ENCODE measurements at places on chromosomes 3 and 15.

GRCh38 chr3:177478170-177478867, 281.0 kb upstream of the TBL1XR1 start:
- DNase-seq, result no peak

DNA sequence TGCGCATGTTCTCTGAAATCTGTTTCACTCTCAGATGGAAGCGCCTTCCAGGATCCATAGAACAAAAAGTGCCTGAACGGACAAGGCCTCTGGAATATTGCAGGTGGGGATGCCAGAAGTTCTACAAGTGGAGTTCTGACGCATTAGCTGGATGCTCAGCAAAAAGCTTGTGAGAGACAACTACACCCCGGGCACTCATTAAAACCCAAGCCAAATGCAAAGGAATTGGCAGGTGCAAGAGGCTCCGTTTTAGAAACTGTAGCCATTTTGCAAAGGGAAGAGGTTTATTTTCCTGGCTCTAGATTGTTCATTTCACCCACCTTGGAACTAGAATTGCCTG, 35.2 kb upstream of the SLC24A5 start:
- DNase-seq, result no peak

DNA sequence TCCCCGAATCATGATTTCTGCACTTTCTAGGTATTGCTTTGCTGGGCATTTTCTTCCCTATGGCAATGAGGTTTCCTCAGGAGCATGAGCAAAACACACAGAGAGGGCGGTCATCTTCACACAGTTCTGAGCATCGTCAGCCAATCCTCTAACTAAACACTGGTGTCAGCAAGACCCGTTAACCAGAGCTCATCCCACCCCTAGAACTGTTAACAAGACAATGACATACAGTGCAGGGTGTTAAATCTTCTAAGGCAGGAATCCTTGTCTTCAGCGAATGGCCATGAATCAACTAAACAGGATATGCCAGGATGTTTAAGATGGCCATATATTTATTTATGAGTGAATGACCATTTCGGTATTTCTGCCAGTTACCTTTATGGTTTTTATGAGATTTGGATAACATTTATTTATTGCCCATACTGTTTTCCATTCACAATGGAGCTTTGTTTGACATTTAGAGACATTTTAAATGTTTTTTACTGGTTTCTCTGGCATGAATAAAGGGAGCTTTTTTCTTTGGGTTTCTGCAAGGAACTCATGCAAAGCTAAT, 411.5 kb upstream of the PROK2 start:
- no peak for DNase-seq

DNA sequence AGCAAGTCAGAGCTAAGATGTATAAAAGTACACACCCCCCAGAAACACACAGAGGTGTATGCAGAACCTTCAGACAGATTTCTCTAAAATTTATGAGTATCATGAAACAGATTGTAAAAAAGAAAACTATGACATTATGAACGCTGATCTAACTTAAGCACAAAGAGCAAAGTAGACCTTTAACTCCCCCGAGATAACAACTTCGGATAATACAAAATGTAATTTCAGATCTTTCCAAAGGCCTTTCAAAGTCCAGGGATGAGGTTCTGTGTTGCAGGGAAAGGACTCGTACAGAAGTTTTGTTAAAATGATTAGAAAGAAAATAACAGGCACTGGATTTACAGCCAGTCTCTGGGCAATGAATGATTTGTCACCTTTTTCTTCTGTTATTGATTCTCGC, 92.8 kb upstream of the FGF12 start:
- no peak for DNase-seq

DNA sequence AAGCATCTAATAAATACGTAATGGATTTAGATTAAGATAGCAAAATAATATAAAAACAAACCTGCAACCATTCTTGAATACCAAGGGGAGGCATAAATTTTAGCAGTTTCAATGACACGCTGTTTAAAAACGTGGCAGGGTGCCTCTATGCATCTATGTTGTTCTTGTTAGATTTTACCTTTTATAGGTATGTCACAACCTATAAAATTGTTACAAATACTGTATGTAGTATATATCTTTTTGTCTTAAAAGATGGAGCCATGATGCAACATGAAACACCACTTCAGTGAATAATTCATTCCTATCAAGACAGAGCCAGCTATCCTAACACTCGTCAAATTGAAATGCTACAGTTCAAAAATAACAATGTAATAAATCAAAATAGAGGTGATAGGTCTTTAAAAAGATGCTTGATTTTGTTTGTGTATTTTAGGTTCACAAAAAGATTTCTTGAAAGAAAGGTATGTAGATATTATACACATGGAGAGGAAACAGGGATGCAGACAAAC, 1059.2 kb downstream of the ROBO1 start:
- DNase-seq, result no peak

DNA sequence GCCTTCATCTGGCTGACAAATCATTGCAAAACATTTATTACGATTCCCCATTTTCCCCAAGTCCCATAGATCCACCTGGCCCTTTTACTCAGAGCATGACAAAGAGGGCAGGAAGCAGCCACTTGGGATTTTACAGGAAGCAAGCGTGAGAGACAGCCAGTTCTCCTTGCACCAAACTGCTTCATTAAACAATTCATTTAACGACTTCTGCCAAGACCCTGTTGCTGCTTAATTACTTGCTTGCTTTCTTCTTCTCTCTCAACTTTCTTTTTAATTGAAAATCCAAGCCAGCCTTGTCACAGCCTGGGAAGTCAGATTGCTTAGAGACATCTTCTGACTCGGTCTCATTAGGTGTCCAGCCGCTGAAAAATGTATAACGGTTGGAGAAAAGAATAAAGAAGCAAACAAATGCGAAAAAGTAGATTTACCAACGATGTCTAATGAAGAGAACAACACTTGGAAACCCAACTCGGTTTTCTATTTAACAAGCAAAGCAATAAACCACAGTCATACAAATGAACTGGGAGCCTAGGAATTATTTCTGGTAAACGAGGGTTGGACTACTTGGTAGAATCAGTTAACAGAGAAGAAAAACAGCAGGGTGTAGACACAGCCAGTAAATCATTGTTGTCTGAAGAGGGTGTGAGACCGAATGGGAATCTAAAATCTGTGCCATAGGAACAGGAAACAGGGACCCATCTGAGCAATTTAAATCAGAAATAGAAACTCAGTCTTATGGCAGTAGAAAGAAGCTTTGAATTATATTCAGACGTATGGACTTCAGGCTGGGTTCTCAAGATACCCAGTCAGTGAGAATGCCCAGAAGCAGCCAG, 298.3 kb downstream of the LRRC3B start:
- DNase-seq, result no peak

DNA sequence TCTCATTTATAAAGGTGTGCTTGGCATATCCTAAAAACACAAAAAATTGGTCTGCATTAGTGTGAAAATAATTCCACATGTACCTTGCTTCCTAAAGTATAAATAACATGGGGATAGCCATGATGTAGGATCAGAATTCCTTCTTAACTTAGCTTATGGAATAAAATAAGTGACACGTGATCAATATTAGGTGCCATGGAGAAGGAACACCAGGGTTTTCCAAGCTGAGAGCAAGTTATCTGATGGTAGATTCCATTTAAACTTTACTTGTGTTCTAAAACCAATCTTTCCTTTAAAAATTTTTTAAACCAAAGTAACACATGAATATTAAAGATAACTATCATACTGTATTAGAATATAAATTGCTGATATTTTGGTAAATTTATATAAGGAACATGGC, 300.5 kb downstream of the ZPLD1 start:
- no peak for DNase-seq

DNA sequence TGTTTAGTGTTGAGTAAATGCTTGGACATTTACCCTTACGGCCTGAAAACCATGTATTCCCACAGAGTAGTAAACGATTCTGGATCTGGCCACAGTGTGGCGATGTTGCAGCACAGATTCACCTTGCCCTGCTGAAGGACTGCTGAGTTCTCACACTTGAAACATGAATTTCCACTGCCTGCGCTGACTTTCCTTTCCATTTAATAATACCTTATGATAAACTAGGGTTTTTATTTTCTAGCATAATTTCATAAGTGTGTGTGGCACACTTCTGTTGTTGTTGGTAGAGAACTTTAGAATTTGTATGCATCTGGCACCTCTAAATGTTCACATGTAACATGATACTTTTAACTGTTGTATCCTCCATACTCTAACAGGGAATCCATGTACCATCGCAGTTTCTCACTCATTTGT, 53.9 kb downstream of the C3orf38 start:
- DNase-seq, result peak; percentile 4

DNA sequence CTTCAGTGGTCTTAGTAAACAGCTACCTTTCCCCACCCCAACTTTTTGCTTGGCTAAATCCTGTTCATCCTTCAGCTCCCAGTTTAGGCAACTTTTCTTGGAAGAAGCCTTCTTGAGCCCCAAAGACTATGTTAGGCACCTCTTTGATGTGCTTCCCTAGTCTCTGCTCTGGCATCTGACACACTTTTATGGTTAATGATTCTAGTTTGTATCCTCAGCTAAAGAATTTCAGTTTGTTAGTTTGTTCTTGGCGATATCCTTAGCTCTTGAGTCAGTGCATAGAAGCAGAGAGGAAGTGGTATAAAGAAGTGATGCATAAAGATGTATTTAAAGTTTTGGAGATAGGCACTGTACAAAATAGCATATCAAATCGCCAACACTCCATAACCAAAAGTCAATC, 168.4 kb downstream of the WDR72 start:
- DNase-seq, result no peak

DNA sequence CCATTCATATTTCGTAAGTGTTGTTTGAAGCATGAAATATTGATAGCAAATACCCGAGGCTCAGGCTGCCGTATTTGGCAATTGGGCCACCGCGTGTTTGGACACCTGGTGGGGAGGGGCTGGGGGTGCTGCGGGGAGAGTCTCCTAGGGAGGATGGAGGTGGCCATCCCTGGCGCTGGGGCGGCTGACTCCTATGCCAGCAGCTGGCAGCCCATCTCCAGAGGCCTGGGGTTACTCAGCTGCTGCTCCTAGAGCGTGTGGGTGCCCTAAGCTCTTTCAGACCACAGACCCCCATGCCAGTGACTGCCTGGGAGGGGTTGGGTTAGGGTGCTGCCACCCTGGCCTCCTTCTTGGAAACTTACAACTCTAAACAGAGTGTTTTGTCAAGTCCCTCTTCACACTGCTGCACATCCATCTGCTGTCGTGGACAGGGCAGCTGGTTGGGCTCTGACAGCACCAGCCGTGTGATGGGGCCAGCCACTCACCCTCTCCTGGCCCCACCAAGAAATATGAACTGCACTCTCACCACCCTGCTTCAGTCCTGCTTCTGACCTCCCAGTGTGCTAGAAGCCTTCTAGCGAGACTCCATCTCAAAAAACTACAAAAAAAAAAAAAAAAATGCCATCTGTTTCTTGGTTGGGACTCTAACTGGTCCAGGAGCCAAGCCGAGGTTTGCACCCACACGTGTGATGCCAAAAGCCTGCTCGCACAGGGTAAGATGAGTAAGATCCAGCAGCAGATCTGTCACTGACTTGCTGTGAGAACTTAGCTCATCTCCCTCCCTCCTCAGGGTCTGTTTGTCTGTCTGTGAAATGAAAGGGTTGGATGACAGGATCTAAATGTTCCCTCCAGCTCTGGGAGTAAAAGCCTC, 156.2 kb downstream of the MEGF11 start:
- no peak for DNase-seq

DNA sequence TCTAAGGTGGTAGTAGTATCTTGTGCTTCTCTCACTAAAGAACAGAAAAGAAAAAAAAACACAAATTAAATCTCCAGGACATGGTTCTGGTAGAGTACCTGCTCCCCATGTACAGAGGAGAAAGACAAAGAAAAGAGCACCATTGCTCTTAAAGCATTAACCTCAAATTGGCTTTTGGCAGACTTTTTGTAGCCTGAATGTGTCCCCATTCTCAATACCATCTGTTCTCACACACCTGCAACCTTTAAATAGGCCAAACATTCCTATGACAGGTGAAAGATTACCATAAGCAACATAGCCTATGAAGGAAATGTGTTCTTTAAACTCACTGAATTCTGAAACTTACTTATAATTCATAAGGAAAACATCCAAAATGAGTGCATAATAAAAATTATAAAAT, 68.0 kb downstream of the TIPARP start:
- DNase-seq, result no peak

DNA sequence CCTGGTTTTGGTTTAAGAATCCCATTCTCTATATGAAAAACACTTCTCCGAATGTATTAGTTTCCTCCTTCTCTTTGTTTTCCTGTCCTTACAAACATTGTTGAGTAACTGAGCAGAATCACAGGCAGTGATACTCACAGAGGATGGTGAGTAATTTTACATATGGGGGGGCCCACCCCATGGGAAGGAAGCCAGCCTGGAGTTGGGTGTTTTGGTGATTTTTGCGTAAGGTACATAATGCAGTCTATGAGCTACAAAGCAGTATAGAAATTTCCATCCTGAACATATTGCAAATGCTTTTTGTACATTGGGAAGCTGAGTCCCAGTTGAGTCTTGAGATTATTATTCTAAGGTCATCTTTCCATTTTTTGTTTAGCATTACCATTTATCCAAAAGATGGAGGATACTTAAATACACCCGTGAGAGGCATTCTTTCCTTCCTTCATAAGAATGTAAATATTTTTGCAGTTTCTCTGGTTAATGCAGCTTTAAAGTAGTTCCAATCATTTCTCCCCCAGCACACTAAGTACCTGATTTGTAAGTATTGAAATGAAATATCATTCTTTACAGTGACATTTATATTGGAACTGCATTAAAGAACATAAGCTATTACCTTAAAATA, 476.8 kb downstream of the AGBL1 start:
- no peak for DNase-seq

DNA sequence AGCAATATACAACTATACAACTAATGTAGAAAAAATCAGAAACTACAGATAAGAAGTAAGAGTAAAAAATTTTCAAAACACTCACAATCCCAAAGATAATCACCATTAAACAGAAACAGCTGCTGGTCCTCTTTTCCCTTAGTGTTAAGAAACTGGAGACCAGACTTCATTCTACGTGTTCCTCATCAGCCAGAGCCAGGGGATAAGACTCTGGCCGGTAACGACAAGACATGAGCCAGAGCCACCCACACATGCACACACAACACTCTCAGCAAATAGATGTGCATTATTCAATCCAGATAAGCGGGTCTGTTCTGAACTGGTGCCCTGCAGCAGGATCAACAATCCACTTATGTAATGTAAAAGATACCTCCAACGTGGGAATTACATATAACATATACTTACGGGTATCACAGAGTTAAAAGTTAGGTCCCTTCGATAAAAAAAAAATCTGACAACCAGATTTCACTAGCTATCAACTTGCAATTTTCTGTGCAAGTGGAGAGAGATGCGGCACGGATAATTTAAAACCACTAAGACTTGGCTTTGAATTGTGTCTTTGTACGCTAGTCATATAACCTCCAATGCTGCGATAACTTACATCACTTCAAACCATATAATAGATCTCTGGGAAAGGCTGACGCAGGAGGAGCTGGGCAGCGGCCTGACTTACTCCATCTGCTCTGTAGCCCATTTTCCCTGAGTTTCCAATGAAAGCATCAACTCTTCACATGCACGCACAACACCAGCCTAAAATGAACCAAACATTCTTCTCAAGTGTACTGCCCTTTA, 17.8 kb downstream of the PRICKLE2 start:
- no peak for DNase-seq

DNA sequence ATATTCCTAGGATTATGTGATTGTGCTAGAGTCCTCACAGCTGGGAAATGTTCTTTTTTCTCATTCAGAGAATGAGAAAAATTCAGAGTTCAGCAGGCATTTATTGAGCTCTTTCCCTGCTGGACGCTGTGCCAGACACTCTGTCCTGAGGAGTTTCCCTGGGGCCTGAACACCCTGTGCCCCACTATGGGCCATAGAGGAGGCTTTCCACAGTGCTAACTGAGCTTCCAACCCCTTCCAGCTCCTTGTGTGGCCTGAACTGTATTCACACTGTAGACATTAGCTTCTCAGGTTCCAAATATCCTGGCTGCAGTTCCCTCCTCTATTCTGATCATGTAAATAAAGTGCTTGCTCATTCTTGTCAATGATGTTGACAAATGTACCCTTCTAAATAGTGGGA, 10.0 kb downstream of the ABHD2 start:
- no peak for DNase-seq
